Renal cortex interstitium (tissue), 15 donors: ENCODE measurements at places on chromosomes 3 and 15. TPM values are rescaled to one million over a fixed set of nuclear protein-coding genes. Genes with fewer than 3 reads are reported as not detected.

GRCh38 chr3:39961230-39961629 is 151.8 kb downstream of the MYRIP start:
- DNase-seq = no peak

DNA sequence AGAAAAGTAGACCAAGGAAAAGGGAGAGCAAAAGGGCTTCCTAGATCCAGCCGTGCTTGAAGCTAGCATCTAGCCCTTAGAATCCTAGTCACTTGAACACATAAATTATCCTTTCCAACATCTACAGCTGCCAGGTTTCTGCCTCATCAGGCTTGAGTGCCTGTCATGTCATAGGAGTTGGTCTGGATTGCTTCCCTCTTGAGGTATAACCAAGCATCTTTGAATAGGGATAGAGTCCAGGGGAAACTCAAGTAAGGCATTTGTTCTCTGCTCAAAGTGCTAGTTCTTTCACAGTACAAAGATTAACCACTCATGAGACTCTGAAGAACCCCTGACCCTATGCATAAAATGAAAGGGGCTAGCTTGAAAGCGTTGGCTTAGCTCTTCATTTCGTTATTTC is 72.3 kb downstream of the SLCO3A1 start:
- no peak for DNase-seq

- no peak for DNase-seq
These were observed 2.3 kb upstream of the GFM1 start for GRCh38 chr3:158642005-158642404.

- DNase-seq = no peak
These were observed 235.0 kb downstream of the ADAMTS17 start for GRCh38 chr15:100106732-100107131.

- no peak for DNase-seq
These were observed 619.2 kb downstream of the DIPK2A start for GRCh38 chr3:144590854-144591253.

DNA sequence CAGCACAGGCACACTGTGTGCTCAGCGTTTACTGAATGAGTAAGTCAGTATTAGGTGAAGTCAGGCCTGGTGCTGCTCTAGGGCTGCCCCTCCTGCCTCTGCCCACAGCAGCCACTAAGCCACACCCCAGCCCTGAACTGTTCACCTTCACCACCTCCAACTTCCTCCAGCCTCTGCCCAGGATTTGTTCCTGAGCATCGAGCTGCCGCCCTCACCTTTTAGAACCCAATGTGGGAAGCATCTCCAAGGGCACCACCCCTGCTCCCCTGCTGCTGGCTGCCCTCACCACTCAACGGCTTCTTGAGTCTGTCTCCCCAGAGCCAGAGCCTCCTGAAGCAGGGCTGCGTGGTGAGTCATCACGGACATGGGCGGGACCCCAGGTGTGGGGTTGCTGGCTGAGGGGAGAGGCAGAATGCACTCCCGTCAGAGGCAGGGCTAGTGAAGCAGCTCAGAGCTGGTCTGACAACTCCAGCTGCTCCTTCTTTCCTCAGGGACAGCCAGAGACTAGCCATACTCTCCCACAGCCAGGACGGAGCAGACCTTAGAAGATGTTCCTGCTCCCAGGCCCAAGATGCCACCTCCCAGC is 5.8 kb downstream of the HYAL2 start:
- DNase-seq = no peak

DNA sequence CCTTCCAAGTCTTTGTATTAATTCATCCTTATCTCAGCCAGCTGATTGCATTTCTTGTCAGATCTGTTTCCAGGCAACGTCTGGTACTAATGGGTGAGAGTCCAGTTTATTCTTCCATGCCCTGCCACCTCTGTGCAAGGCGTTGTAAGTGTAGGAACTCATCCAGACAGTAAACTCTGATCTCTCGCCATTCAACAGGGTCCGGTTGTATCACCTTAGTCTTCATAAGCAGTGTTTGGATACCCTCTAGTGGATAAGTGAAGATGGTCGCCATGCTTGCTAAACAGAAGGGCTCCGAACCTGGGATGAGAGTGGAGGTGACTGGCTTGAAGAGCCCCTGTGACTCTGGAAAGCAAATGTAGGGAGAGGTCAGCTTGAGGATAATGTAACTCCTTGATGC is 51.6 kb upstream of the CMTM7 start:
- no peak for DNase-seq

DNA sequence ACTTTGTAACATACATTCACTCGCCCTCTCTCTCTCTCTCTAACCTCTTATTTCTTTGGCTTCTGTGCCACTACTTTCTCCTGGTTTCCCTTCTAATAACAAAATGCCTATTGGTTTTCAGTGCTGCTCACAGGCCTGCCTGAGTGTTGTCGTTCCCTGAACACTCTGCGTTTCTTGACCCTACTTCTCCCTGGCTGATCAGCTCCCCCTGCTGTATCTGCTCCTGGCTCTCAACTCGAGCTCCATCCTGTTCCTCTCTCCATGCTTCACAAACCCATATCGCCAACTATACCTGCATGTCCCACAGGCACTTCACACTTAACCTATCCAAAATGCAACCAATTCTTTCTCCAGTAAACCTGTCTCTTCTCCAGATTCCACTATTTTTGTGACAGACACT is 111.4 kb downstream of the OPA1 start:
- DNase-seq = no peak

GRCh38 chr3:151609491-151609890 is 124.2 kb upstream of the AADACL2 start:
- no peak for DNase-seq

The PLSCR2 gene
- 1.6 TPM for polyA plus RNA-seq

The MFGE8 gene
- 84.1 TPM for polyA plus RNA-seq

The TFRC gene
- polyA plus RNA-seq = 61.9 TPM
